ENCODE measurements at places on chromosomes 3 and 15. TPM values are rescaled to one million over a fixed set of nuclear protein-coding genes. Genes with fewer than 3 reads are reported as not detected.

- no peak for DNase-seq
Measured at GRCh38 chr3:148203297-148204010, 494.2 kb upstream of the AGTR1 start.

- DNase-seq: peak; percentile 58
Measured at GRCh38 chr15:65400760-65401610, 21.8 kb downstream of the IGDCC4 start.

- DNase-seq: no peak
Measured at GRCh38 chr3:35743218-35743617, 103.9 kb downstream of the ARPP21 start.

- no peak for DNase-seq
Measured at GRCh38 chr3:19598870-19599269, 335.1 kb downstream of the EFHB start.

The HMCES gene
- total RNA-seq: 22.3 TPM

The TMC3 gene
- not detected for total RNA-seq

The WWTR1 gene
- total RNA-seq: 15.9 TPM

The CD96 gene
- 0.78 TPM for total RNA-seq

The RPP25 gene
- total RNA-seq: 8.5 TPM

The CYP1A1 gene
- total RNA-seq: 4.2 TPM

Measured in right lobe of liver (tissue), 6 donors.